ENCODE measurements at places on chromosomes 13 and 19.

- DNase-seq, result no peak
Observed at GRCh38 chr13:102286326-102286725, 115.5 kb downstream of the FGF14 start.

GRCh38 chr19:51339313-51339686, 2.6 kb downstream of the VSIG10L start:
- DNase-seq, result no peak

- DNase-seq, result peak; percentile 49
Observed at GRCh38 chr19:18086590-18087138, at the start of gene IL12RB1. TSS of gene IL12RB1 (minus strand) at chr19:18086934. CDS start at chr19:18086823, 111 bp downstream.

DNA sequence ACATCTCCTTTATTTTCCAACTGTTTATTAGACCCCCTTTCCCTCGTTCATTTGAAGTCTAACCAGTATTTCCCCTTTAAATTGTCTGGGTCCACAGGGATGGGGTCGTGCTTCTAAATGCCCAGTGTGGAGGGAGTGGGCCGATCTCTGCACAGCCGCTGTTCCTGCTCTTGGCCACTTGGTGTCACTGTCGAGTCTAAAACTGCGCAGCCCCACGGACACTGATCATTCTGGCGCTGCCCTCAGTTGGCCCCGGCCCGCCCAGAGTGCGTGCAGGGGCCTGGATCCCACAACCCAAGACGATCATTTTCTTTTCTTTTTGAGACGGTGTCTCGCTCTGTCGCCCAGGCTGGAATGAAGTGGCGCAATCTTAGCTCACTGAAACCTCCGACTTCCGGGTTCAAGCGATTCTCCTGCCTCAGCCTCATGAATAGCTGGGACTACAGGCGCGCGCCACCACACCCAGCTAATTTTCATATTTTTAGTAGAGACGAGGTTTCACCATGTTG, 12.0 kb downstream of the WDR88 start:
- DNase-seq, result peak; percentile 39

DNA sequence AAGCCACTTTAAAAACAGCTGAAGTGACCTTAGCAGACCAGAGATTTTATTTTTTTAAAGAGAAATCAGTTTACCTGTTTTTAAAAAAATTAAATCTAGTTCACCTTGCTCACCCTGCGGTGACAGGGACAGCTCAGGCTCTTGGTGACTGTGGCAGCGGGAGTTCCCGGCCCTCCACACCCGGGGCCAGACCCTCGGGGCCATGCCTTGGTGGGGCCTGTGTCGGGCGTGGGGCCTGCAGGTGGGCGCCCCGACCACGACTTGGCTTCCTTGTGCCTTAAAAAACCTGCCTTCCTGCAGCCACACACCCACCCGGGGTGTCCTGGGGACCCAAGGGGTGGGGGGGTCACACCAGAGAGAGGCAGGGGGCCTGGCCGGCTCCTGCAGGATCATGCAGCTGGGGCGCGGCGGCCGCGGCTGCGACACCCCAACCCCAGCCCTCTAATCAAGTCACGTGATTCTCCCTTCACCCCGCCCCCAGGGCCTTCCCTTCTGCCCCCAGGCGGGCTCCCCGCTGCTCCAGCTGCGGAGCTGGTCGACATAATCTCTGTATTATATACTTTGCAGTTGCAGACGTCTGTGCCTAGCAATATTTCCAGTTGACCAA, 10.8 kb downstream of the PLPPR3 start:
- DNase-seq, result no peak

- no peak for DNase-seq
Observed at GRCh38 chr13:77079902-77080413, 53.0 kb upstream of the FBXL3 start.

DNA sequence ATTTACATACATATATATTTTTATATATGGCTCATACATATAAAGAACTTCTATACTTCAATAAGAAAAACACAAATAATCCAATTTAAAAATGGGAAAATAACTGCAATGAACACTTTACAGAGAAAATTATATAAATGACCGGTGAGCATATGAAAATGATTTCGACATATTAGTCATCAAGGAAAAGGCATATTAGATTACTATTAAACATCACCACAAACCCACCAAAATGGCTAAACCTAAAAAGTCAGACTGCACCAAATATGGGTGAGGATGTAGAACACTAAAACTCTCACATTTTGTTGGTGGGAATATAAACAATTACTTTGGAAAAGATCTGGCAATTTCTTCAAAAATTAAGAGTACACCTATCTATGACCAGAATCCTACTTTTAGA, 316.2 kb downstream of the ENOX1 start:
- no peak for DNase-seq

GRCh38 chr13:33069365-33069764, 53.1 kb downstream of the KL start:
- no peak for DNase-seq

GRCh38 chr19:40445780-40446262, 1.7 kb upstream of the SERTAD3 start:
- DNase-seq, result no peak

DNA sequence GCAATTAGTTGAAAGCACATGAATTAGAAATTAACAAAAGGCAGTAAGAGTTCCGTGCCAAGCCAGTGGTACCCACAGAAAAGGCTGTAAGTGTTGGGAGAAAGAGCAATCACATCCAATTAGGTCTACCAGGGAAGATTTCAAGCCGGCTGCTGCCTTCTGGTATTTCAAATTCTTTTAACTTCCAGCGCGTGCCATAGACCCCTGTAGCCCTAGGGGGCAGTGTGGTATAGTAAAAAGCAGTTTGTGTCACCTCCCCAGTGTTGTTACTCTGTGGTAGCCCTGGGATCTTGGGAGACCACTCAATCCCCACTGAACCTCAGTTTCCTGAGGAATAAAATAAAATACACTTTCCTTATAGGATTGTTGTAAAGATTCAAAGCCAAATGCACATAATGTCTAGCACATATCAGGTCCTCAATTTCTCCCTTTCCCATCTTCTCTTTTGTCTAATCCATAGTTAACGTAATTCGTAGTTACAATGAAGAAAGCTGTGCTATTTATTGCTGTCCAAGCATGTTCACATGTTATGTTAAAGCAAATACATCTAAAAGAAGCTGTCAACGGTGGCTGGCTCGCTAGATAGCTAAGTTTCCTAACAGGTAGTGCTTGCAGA, 230.2 kb downstream of the TDRD3 start:
- DNase-seq, result no peak

- DNase-seq, result no peak
Observed at GRCh38 chr13:56317841-56318240, 822.9 kb upstream of the PRR20A start.

DNA sequence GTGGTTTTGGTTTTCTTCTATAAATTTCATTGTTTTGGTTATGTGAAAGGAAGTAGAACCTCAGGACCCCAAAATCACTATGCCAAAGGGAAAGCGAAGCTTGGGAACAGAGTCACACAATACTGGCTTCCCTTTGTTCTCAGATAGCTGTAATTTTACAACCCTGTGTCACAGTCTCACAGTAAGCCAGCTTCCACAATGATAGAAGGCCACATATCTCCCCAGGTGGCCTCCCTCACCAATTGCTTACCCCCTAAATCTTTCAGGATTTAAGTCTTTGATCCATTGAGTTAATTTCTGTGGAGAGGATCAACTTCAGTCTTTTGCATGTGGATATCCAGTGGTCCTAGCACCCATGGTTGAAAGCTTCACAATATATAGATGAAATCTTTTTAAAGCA, 58.7 kb downstream of the SLC15A1 start:
- no peak for DNase-seq

- no peak for DNase-seq
Observed at GRCh38 chr19:29293736-29294342, 80.9 kb upstream of the UQCRFS1 start.

DNA sequence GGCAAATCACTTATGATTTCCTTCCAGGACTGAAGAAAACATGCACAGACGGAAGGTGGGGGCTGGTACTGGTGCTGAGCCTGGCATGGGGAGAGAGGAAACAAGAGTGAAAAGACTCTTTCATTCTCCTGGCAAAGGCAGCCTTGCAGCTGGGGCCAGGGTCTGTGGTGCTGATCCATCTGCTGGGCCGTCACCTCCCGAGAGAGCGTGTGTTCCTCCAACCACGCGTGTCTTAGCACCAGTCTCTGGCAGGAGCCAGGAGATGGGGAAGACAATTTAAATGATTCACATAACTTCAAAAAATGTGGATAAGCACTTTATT, 23.9 kb upstream of the SPART start:
- no peak for DNase-seq

GRCh38 chr19:15181394-15181793, 19.4 kb downstream of the NOTCH3 start:
- no peak for DNase-seq

GRCh38 chr13:45817833-45818232, 33.7 kb downstream of the SIAH3 start:
- DNase-seq, result no peak

GRCh38 chr19:13554506-13555240, 48.4 kb upstream of the CACNA1A start:
- no peak for DNase-seq

- DNase-seq, result no peak
Observed at GRCh38 chr19:39423258-39424086, 11.0 kb downstream of the PLEKHG2 start.

- peak; percentile 40 for DNase-seq
Observed at GRCh38 chr19:47228168-47228936, 2.6 kb downstream of the BBC3 start.

GRCh38 chr19:10802479-10802878, 33.5 kb downstream of the TMED1 start:
- DNase-seq, result no peak

- peak; percentile 49 for DNase-seq
Observed at GRCh38 chr19:48812094-48812929, 1.5 kb upstream of the BCAT2 start.

DNA sequence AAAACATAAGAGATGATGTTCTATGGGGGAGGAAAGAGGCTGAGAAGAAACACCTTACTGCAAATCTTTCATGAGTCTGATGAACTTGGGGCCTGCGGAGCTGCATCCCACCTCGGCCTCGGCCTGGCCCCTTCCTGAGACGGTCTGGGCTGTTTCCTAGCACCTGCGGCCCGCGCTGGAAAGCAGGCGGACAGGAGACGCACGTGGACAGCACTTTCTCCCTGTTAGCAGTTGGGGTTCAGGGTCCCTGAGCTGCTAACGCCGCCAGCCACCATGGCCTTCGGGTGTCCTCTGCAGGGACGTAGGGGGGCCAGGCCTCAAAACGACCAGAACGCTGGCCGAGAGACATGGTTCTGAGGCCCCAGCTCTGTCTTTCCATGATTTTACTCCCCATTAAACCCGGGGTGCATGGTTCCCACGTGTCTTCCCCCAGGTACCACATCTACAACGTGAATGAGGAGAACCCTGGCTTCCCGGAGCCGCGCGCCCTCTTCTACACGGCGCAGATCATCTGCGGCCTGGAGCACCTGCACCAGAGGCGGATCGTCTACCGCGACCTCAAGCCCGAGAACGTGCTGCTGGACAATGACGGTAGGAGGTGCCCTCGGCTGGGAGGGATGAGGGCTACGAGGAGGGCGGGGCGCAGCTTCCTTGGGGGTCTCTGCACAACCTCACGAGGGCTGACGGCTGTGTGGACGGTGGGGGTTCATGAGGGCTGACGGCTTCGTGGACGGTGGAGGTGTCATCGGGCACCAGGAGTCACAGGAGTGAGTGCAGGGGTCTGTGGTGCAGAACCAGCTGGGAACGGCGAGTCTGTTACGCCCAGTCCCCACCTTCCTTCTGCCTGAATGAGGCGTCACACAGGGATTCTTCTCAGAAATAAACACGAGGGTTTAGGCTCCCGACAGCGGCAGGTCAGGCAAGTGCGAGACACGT, 4.3 kb downstream of the GRK1 start:
- no peak for DNase-seq

- DNase-seq, result no peak
Observed at GRCh38 chr19:11087870-11088505, 1.3 kb upstream of the LDLR start.

DNA sequence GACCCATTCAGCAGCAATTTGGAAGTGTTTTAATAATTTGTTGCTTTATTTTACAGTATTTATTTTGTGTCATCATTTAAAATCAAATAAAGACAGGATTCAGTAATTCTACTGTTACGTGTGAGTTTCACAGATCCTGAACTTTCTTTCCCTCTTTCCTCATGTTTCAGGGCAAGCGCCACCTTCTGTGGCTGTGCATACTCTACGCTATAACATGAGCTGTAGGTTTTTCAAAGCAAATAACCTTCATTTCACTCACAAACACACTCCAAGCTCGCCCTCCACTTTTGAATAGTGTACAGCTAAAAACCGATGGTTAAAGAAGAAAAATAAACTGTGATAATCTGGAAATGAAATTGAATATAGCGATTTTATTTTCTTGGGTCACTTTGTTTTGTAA, 753.3 kb downstream of the OLFM4 start:
- no peak for DNase-seq

- DNase-seq, result no peak
Observed at GRCh38 chr13:27534108-27534980, 84.0 kb upstream of the MTIF3 start.

GRCh38 chr13:42707048-42707447, 74.3 kb upstream of the FAM216B start:
- no peak for DNase-seq

- no peak for DNase-seq
Observed at GRCh38 chr19:44777715-44778347, at the start of gene CBLC. TSS of gene CBLC (plus strand) at chr19:44777890. CDS start at chr19:44777932, 42 bp downstream.

GRCh38 chr19:50512112-50512998, 1.4 kb downstream of the ASPDH start:
- no peak for DNase-seq

DNA sequence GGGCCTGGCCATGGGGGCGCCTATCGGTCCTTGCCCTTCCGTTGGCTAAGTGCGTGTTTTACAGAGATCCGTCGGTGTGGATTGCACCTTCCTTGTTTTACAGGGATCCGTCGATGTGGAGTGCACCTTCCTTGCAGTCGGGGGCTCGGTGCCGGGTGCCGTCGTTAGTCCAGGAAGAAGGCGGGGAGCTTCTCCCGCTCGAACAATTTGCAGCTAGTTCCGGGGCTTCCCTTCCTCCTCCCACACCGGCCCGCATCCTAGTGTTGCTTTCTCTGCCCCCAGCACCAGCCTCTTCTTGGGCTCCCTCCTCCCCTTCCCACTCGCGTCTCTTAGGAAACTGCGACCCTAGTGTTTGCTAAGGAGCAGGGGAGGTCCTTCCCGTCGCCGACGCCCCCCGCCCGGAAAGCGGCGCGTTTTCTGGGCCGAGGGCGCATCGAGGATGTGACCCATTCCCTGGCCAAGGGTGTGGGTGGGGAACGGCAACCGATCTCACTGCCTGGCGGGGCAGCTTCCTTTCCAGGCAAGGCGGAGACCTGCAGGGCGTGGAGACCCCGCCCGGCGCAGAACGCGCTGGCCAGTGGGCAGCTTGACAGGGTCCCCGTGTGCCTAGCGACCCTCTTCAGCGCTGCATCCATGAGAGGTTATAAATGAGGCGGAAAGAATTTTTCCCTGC, 75.7 kb upstream of the ZNF91 start:
- DNase-seq, result no peak
